ENCODE measurements at places on chromosomes 2 and 18.

GRCh38 chr2:150466741-150467620 lies 20.5 kb downstream of the RND3 start:
- DNase-seq, result no peak

DNA sequence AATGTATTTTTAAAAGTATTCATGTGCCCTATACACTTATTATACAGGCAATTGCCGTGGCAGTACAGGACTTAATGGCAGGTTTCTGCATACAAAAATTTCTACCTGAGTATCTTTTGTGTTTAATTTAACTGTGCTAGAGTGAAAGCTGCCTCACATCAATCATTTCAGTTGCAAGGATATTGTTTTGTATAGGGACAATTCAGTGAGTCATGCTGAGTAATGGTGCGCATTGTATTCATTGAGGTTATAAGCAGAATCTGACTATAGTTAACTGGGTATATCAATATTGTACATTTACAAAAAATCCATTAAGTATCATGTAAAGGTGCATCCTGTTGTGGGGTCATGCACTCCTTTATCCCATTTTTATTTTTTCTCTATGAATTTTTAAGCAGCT lies 121.5 kb downstream of the GCA start:
- no peak for DNase-seq

DNA sequence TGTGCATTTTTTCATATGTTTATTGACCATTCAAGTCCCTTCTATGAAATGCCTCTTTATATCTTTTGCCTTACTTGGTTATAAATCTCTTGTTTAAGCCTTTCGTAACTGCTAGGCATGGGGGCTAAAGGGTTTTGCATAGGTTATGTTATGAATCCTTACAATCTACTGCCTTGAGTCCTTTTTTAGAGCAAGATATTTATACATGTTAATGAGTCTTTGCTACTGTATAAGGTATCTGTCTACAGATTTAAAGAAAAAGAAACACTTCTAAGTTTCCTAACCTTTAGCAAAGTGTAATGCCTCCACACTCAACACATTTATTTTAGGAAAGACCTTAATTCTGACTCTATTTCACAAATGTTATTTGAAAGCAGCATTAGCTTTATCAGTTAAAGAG lies 43.6 kb upstream of the XPO1 start:
- DNase-seq, result no peak

DNA sequence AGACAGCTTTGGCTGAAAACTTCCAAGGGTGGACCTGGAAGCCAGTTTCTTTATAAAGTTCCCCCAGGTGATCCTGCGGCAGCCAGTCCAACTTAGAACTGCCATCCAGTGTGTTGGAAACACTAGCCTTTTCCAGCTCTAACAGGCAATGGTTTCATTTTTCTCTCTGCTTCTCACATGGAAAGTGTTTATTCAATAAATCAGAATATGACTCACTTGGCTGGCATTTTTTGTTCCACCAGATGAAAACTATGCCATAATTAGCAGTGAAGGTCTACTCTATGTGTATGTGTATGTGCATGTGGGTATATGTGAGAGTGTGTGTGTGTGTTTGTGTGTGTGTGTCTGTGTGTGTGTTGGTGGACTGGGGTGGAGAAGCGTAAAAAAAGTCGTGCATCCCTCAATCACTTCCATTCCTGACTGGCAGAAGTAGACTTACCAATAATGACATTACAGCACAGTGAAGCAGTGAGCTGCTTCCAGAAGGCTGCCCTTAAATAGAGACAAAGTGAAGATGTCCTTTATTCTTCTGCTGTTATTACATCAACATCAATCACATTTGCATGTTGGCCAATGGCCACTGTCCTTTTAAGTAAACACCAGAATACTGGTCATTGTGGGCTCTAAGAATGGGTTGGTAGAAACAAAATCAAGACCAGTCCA lies 90.9 kb upstream of the SETBP1 start:
- no peak for DNase-seq

DNA sequence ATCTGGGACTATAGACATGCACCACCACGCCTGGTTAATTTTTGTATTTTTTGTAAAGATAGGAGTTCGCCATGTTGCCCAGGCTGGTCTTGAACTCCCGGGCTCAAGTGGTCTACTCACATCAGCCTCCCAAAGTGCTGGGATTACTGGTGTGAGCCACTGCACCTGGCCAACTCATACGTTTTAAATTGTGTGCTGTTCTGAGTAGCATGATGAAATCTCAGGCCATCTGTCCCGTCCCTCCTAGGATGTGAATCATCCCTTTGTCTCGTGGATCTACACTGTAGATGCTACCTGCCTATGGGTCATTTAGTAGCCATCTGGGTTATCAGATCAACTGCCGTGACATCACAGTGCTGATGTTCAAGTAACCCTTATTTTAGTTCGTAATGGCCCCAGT lies 38.5 kb upstream of the RMP24 start:
- no peak for DNase-seq

DNA sequence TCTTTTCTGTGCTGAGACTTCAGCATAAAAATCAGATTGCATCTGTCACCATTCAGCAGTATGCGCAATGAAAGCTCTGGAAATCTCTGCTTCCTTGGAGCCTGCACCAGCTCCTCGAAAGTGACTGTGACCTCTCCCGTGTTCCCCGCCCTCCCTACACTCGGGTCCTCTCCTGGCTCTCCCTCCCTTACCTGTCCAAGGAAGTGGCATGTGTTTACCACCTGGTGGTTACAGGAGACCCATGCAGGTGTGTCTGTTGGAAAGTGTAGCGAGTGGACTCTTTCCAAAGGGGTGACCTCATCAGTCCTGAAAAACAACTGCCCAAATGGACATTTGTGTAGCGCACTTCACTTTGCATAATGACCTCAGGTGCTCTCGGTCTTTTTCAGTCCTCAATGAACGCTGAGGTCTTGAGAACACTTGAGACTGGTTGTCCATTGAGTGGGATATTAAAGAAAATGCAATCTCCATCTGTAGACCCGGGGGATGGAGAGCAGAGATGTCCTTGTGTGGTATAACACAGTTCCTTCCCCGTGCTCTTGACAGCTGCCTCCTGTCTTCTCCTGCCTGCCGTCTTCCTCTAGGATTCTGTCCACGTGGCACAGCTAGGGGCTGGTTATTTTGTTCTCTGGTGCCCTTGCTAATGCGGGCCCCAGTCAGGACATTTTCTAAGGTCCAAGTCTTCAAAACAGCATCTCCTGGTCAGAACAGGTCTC lies 133.2 kb downstream of the ACKR3 start:
- DNase-seq, result no peak

- no peak for DNase-seq
These were observed 57.2 kb downstream of the MOGAT1 start for GRCh38 chr2:222728621-222729020.

Measured in inflammatory macrophage treated with lipopolysaccharide for 1 hour (primary cell).